ENCODE measurements at places on chromosomes 13 and 19. TPM values are rescaled to one million over a fixed set of nuclear protein-coding genes. Genes with fewer than 3 reads are reported as not detected.

GRCh38 chr13:36859259-36859658, 40.2 kb downstream of the RFXAP start:
- no peaks in the 10 kb centered on the region for H3K36me3 ChIP-seq
- no peaks in the 10 kb centered on the region for H3K27me3 ChIP-seq
- no peak for DNase-seq
- no peaks in the 10 kb centered on the region for H3K4me1 ChIP-seq
- H3K4me3 ChIP-seq = no peak overlapping the region
- no peak overlapping the region for H3K27ac ChIP-seq

DNA sequence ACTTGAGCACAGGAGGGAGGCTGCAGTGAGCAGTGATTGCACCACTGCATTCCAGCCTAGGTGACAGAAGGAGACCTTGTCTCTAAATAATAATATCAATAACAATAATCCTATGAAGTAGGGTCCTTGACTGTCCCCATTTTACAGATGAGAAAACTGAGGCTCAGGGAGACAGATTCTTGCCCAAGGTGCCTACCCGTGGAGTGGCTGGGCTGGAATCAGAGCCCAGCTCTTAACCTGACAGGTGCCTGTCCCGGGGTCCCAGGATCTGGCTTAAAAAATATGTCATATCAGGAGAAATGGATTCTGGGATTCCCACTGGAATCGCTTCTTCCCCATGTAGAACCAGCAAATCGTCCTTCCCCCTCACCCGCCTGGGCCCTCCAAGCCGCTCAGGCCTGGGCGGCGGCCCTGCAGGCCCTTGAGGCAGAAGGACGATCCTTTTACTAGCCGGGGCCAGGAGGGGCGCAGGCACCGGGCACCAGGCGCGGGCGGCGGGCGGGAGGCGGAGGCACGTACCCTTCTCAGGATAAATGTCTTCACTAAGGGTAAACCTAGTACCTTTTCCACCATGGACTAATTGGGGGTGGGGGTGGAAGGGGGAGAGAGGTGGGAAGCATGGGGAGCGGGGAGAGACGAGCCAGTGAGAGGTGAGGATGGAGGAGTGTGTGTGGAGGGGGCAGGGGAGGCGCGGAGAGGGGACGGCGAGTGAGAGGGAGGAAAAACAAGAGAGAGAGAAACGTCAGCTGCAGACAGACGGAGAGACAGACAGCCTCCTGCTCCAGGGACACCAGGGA, 60.6 kb downstream of the COLGALT1 start:
- no peaks in the 10 kb centered on the region for H3K27me3 ChIP-seq
- H3K4me3 ChIP-seq = no peak overlapping the region
- H3K27ac ChIP-seq = no peak overlapping the region
- no peak for DNase-seq
- H3K4me1 ChIP-seq = no peaks in the 10 kb centered on the region

NOTCH3 gene
- total RNA-seq = 9.4 TPM

COMP gene
- 0.76 TPM for total RNA-seq
